SHP77 treated with DMSO at 0.1 percent for 48 hours (cell line): ENCODE measurements at places on chromosomes 7 and 10.

GRCh38 chr10:83633547-83633946, 505.8 kb upstream of the GHITM start:
- DNase-seq = no peak

DNA sequence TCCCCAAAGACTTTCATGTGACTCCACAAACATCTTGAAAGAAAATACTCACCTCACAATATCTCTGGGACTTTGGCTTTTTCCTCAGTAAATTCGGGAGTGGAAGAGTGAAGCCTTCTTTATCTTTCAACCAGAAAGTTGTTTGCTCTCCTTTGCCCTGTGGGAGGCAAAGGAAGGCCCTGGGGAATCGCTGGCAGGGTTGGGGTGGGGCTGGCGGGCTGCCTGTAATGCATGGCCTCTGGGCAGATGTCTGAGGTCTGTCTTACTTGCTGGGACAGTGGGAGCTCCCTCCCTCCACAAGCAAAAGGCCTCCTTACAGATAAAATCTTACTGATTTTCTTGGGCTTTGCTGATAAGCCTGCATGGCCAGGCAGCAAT, 24.9 kb downstream of the TECTB start:
- no peak for DNase-seq

- no peak for DNase-seq
Observed at GRCh38 chr7:7180725-7181449, 1.5 kb upstream of the C1GALT1 start.

DNA sequence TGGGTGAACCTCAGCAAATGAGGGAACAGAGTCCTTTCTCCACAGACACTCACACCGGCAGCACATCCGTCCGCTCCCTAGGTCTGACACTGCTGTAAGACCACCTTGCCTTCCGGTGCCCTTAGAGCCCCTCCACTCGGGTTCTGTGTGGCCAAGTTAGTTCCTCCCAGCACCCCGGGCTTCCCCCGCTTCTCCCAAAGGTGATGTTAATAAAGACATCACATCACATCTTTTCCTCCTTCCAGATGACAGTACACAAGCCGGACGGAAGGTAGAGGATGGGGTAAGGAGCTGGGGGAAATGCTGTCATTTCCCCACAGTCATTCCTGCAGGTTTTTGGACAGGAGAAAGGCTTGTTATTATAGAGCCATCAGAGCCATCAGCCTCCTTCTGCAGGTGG, 42.3 kb downstream of the OAT start:
- DNase-seq = no peak

GRCh38 chr10:75456122-75456521, 24.7 kb downstream of the LRMDA start:
- DNase-seq = no peak

GRCh38 chr10:52563360-52563759, 209.2 kb downstream of the MBL2 start:
- no peak for DNase-seq

GRCh38 chr7:100677308-100678267, 4.0 kb downstream of the GNB2 start:
- no peak for DNase-seq

DNA sequence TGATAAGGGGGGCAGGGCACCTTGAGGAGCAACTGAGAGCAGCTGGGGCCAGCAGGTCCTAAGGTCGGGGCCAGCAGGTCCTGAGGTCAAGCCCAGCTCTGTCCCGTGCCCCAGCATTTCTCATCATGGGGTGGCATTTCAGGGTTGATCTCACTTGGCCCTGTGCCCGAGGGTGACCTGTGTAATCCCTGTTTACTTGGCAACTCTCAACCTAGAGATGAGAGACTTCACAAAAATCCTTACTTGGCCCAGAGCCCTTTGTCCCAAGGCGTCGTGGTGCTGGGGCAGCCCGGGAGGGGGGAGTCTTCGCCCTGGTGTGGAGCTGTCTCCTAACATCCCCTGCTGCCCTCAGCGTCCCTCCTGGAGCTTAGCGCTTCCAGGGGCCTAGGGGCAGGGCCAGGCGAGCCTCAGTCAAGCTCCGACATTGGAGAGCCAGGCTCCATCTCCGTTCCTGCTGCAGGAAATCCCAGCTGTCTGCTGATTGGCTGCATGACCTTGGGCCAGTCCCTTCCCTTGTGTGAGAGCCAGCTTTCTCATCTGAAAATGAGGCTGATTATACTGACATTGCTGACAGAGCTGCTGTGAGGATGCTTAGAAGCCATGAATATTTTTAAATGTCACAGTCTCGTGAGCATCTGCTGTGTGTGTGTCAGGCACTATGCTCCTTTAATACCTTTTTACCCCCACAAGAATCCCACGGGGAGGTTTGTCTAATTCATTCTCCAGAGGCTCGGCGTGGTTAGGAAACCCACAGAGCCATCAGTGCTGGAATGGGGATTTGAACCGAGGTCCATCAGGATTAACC, 94.3 kb downstream of the ZMIZ1 start:
- DNase-seq = no peak

DNA sequence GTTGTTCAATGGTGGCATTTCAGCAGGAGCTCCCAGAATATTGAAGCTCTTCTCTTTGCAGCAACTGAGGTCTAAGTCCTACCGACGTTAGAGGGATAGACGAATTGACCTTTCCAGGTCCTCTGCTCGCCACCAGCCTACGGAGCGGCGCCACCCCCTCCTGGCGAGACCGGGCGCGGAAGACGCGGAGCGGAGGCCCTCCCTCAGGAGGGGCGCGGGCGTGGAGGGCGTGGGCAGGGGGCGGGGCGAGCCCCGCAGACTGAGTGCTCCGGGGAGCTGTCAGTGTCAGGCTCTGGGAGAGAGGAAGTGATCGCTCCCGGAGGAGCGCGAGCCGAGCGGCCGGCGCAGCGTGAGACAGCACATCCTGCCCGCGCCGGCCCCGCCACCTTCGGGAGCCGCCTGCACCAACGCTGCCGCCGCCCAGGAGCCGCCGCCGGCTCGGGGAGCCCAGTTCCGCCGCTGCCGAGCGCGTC, at the start of gene DYNC1I1:
Gene DYNC1I1 (plus strand): TSS at position 257 of the 473 bp plus-strand sequence. CDS start 32,176 bp downstream, outside the sequence.
- DNase-seq = peak; percentile 45

- no peak for DNase-seq
Observed at GRCh38 chr7:150403376-150404171, 24.4 kb downstream of the ZNF775 start.
